ENCODE measurements at places on chromosomes 2 and 18. TPM values are rescaled to one million over a fixed set of nuclear protein-coding genes. Genes with fewer than 3 reads are reported as not detected.

DNA sequence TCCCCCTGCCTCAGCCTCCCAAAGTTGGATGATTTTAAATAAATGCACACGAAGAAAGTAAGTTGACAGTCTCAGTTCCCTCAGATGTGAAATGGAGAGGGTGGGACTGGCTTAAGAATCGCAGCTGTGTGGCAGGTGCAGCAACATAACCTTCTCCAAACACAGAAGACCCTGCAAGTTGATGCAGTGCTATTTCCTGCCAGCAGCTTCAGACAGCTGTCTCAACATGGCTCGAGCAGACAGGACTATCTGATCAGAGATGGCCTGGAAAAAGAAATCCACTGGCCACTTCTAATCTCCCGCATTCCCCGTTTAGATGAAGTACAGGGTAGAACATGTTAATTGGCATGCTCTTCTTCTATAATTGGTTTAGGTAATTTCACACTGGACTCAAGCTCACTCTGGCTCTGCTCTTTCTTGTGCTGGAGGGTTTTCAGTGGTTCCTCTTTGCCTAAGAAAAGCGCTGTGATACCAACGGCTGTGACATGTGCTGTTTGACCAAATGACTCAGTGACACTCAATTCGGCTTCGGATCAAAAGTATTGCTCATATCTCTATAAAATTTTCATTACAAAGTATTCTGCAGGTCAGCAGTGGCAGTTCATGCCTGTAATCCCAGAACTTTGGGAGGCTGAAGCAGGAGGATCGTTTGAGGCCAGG, 40.2 kb downstream of the MYOM1 start:
- no peaks in the 10 kb centered on the region for H3K36me3 ChIP-seq
- no peaks in the 10 kb centered on the region for H3K27me3 ChIP-seq
- DNase-seq, result no peak

DNA sequence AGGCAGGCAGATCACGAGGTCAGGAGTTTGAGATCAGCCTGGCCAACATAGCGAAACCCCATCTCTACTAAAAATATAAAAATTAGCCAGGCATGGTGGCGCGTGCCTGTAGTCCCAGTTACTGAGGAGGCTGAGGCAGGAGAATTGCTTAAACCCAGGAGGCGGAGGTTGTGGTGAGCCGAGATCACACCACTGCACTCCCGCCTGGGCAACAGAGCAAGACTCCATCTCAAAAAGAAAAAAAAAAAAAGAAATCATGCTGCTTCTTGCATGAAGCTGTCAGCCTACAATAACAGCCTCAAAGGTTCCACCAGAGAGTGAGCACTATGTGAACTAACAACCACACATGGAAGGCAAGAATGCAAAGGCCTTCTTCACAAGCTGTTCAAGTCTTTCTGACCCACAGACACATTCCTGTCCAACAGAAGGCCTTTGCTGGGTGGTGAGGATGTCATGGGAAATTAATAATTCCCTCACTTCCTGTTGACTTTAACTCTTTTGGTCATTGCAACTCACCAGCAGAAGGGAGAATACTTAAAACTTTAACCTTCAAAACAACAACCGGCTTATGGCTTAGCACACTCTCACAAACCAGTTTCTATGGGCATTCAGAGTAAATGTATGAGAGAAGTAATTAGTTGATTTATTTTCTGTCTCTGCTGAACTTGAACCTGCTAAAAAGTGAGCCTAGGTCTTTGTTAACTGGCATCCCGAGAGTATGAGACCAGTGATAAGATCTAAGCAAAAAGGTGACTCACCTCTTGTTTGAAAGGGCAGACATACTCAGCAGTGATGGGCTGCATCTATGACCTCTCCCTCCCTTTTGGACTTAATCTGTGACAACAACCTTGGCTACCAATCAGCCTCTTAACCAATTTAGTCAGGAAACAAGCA, 11.8 kb downstream of the PLEKHM3 start:
- no peak overlapping the region for H3K4me3 ChIP-seq
- no peak for DNase-seq
- H3K27ac ChIP-seq, result peak overlapping the region; percentile 32

DNA sequence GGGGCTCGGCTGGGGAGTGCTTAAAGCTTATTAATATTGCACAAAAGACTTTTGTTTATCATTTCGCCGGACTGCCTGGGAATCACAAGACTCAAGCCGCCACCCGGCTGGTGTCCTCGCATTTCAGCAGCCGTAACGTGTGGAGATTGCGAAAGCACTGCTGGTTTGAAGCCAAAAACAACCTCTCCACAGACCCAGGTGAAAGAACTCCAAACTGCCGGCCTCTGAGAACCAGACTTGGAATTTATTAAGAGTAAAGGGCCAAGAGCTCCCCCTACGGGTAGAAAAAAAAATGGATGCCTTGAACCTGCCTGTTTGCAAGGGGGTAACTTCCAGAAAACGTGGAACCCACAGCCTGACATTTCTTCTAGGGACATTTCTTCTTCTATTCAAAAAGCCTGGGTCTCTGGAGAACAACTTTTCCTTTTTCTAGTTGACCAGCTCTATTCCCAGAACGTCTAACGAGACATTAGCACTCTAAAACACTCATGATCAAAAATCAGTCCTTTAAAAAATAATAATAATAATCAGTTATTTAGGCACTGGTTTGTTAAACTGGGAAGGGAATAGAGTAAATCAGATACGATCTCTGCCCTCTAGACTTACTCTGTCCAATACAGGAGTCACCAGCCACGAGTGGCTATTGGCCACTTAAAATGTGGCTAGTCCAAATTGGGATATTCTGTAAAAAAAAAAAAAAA, 216.3 kb downstream of the C1D start:
- no peak overlapping the region for H3K27ac ChIP-seq
- H3K4me1 ChIP-seq, result no peaks in the 10 kb centered on the region
- H3K36me3 ChIP-seq, result no peaks in the 10 kb centered on the region

C2orf78 gene
- not detected for total RNA-seq

CREG2 gene
- not detected for total RNA-seq
